Sciatic nerve (tissue), 2 donors: ENCODE measurements at places on chromosomes 7 and 10. TPM values are rescaled to one million over a fixed set of nuclear protein-coding genes. Genes with fewer than 3 reads are reported as not detected.

DNA sequence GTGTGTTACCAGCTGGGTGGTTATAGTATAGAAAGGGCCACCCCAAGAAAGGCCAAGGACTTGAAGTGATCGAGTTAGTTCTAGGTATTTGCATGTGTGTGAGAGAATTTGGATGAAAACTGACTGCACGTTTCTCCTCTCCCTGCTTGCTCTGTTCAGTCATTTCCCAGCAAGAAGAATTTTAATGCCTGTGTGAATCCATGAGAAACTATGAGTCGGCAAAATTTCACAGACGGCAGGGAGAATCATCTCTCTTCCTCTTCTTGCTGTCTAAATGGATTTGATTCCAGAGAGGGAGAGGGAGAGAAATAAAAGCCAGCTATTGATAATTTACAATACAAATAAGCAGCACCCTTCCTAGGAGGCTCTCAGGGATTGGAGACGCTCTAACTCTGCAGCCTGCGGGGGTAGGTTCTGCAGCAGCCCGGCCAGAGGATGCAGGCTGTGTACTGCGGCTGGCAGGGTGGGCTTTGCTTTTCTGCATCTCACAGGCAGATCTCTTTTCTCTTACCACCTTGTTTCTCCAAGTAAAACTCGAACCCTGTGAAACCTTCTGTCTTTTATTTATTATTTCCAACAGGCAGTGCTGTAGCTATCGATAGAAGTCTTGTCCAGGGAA is 183.6 kb downstream of the TCF7L2 start:
- DNase-seq: no peak

Gene EGFR
- total RNA-seq: 125 TPM

GRCh38 chr7:117892821-117893220 is 19.6 kb upstream of the CTTNBP2 start:
- DNase-seq: no peak

Gene CREB5
- total RNA-seq: 20.1 TPM

DNA sequence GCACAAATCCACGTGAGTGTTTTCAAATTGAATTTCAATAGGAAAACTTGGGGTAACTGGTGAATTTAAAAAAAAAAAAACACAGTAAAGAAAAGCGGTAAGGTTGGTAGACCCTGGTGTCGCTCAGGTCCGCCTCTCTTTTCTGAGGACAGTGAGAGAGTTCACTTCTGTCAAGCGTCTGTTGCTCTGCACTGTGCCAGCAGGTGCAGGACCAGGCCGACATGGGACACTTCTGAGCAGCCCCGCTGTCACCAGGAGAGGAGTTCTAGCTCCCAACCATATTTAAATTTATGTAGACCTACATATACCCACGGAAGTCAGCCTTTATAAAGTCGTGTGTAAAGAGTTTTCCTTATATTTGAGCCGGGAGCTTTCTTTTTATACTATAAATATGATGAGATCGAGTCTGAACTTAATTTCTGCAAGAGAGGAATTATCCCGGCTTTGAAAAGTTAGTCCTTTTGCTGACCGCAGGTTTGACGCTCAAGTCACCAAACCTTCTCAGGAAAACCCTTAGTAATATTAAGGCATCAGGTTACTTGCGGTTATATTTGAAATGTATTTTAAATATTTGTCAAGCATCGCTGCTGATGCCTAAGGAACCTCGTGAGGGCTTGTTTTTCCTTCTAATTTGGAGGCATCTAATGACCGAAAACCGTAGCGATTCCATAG is 531 bp downstream of the IKZF1 start:
- no peak for DNase-seq

Gene NAT16
- total RNA-seq: not detected

GRCh38 chr7:7271094-7271874 is 88.9 kb downstream of the C1GALT1 start:
- no peak for DNase-seq

Gene AASS
- 54.3 TPM for total RNA-seq

- DNase-seq: no peak
Measured at GRCh38 chr7:141874787-141875186, 33.5 kb upstream of the PRSS37 start.

GRCh38 chr10:47160261-47160908 is 139.6 kb upstream of the GDF10 start:
- DNase-seq: no peak

DNA sequence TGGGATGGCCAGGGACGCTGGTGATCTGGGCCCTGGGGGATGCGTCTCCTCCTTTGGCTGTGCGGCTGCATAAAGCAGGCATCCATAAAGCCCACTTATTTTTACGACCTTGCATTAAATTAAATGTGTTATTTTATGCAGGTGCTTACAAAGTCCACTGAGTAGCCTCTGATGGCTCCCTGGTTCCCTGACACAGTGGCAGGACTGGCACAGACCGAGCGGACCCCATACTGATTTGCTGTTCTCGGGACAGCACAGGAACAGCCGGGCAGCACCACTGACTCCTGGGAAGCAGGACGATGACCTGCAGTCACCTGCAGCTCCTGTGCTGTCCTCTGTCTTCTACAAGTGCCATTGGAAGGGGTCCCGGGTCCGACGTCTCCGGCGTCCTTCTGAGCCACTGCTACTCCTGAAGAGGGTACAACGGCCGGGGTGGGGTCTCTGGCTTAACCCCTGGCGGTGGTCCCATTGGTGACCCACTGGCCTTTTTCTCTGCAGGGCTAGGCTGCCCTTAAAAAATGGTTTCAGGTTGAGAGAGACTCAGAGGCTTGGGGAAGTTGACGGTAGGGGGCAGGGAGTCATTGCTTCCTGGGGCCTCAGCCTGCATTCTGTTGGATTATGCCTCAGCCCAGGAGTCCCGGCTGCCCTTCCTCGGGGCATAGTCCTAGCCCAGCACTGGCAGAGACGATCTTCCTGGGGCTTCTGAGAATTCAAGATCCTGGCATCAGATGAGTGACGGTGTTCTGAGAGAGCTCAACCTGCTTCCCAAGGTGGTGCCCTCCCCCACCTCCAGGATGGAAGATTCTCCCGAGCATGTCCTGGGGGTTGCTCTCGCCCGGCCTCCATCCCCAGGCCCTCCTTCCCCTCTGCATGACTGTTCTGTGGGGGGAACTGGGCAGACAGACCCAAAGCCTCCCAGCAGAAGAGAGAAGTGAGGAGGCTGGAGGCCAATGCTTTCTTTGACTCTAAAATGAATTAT is 330.1 kb downstream of the ADARB2 start:
- DNase-seq: no peak

GRCh38 chr10:88890681-88891381 is 10.8 kb downstream of the STAMBPL1 start:
- no peak for DNase-seq

Gene ABCB4
- total RNA-seq: 3.3 TPM
